RWPE1 (cell line): ENCODE measurements at places on chromosomes 3 and 15.

DNA sequence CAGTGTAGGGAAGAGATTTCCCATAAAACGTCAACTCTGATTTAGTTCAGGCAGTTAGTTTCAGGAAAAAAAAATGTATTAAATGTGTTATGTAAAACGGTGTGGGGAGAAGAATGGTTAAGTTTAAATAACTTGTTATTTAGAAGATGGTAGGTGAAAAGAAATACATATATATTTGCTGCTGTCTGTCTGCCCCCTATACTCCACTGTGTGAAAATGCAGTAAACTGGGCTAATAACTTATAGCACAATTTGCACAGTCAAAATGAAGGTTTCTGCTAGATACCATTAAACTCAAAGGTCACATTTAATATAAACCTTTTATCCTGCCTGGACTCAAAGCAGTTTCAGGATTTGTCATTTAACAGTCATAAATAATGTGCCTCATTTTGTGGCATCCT lies 515.0 kb downstream of the FGF12 start:
- no peak for DNase-seq

- DNase-seq = no peak
These were observed 1.4 kb downstream of the GYG1 start for GRCh38 chr3:148992635-148993255.

DNA sequence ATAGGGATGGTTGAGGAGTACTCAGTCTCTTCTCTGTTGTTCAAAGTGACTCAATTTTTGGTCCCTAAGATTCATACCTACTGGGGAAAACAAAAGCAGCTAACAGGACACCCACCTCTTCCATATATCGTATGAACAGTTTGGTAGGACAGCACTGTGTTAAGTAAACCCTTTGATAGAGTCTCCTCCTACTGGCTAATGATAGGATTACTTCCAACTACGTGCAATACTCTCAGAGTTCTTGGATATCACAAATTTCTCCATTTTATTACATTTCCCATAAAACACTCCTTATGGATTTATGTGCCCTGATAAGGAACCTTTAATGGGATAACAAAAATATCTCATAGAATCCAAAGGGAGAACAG lies 200.2 kb upstream of the GOLGA6L4 start:
- DNase-seq = peak; percentile 47

DNA sequence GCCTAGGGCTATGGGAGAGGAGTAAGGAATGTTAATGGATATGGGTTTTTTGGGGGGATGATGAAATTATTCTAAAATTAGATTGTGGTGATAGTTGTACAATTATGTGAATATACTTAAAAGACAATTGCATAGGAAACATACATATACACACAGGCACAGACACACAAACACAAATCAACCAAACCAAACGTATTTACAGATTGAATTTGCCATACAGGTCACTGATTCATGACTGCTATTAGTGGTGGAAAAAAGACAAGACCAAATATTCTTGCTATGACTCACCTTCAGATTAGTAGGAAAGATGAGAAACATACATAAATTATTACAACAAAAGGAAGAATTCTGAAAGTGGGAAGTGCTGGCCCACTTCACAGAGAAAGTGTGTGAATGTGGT lies 85.3 kb downstream of the C3orf38 start:
- DNase-seq = peak; percentile 4

GRCh38 chr3:140022066-140022770 lies 87.2 kb downstream of the CLSTN2 start:
- DNase-seq = no peak

GRCh38 chr15:84603630-84604379 lies 3.0 kb downstream of the ZSCAN2 start:
- no peak for DNase-seq

GRCh38 chr3:183775781-183776180 lies 49.6 kb downstream of the MAP6D1 start:
- no peak for DNase-seq

- DNase-seq = no peak
These were observed 5.3 kb upstream of the ZNF770 start for GRCh38 chr15:34993412-34993811.

- DNase-seq = no peak
These were observed 99.7 kb upstream of the PLXNA1 start for GRCh38 chr3:126883241-126883640.

DNA sequence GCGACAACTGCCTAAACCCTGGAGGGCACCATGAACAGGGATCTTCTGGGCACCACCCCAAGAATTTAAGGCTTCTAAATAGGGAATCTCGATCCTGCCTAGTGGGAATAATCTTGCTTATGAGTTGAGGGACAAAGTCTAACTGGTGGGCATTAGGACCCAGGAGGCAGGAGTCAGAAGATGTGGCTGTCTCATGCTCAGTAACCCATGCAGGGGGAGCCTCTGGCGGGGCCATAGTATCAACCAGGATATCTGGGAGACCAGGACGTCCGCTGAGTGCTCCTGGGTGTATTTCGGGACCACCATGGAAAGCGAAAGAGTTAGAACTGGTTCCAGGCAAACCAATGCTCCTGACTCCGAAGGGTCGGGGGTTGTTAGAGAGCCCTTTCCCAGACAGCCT lies 356.1 kb downstream of the OTOL1 start:
- no peak for DNase-seq

DNA sequence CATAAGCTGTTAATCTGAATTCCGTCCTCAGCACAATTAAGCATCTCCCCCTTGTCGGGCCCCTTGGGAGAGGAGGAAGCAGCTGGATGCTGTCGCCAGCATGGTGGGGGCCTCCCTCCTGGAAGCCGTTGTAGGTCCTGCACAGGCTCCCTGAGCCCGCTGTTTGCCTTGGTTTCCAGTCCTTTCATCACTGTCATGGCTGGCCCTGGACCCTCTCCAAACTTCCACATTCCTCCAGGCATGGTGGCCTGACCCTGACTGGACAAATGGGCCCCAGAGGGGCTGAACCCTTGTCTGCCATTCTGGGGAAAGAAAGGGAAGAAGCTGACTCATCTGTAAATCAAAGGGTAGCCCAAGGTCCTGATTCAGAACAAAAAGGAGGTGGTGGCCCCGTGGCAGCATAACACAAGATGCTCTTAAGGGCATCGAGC lies 300.5 kb upstream of the LRRFIP2 start:
- no peak for DNase-seq

DNA sequence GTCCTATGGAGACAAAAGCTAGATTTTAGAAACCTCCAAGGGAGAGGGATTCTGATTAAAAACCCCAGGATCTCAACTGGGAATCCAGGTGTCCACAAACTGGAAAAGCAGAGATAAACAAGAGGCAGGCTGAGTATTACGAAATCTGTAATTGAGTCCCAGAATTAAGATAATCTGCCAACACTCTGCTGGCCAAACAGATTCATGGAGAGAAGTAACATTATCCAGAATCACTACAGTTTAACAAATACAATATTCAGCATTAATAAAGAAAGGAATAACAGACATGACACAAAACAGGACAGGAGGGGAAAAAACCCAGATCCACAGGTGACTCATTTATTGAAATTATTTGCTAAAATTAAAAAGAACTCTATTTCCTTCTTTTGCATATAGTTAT lies 227.2 kb upstream of the NANOGP8 start:
- DNase-seq = no peak
